ENCODE measurements at places on chromosomes 1 and 21.

DNA sequence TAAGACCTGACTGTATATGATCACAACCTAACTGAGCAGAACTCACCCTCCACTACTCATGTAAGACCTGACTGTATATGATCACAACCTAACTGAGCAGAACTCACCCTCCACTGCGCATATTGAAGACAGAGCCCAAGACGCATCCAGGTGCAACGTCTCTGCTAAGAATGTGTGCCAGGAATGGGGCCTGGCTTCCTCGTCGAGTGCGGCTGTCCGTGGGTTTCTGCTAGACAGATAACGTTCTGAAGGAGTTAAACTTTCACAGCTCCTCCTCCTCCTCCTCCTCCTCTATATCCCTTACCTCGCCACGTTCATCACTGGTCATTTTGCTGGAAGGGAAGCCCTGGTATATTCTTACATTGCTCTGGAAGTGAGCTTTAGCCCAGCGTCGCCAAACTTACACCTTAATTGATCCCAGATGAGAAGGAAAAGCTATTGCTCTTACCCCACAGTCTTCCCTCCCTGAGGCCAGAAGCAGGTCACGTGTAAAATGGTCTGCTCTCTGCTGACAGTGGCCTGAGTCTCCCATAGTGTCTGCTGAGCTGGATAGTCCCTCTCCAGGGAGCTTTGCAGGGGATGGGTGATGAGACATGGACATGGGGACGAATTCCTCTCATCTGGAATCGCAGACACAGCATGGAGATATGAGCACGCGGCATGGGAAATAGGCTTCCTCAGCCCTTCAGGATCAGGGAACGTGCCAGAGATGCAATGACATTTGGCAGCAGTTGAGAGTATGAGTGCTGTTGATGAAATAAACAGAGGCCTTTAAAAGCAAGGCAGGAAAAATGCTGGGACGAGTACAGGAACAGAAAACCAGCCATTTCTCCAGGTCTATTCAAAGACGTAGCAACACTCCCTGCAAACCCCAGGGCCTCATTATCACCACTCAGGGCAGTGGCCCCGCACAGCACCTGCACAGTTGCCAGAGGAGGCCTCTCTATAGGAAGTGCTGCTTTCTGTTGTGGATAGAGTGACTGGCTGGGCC lies 528.1 kb downstream of the KIF26B start:
- DNase-seq: no peak

GRCh38 chr21:41766883-41767605 lies at the start of gene RIPK4:
Gene RIPK4, minus strand, starts transcription at chr21:41767052. Its CDS starts 11 bp downstream, at chr21:41767041.
- no peak for DNase-seq

- DNase-seq: no peak
Measured at GRCh38 chr1:226642421-226642820, 93.9 kb downstream of the STUM start.

DNA sequence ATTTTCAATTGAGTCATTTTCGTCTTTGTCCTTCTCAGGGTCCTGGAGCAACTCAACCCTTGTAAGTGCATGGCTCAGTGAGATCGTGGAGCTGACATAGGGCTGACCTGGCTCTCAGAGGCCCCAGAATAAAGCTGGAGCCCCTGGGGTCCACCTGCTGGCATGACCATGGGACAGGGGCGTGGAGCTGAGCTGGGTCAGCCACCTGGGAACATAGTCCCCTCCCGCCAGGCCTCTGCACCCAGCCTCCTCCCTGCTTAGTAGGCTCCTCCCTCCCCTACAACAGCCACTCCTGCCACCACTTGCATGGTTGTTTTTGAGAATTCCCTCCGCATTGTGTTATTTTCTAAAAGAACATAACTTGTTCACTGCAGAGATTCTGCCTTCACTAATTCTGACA lies 3.1 kb upstream of the RIPK4 start:
- no peak for DNase-seq

DNA sequence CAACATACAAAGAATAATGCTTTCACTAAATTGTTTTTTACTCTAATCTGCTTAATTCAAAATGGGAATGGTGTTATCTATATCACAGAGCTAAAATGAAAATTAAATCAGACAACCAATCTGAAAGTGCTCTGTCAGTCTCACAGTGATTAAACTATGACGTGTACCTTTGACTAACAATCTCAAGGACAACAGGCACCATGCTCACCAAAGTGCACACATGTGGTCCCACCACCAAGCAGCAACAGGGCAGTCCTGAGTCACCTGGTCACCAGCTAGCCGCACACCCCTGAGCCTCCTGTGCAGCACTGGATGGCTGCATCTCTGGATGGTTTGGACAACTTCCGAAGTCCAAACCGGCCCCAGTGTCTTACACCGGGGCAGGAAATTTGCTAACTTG lies 54.5 kb upstream of the NADK start:
- no peak for DNase-seq

GRCh38 chr1:110492573-110492972 lies 26.4 kb downstream of the KCNA10 start:
- DNase-seq: no peak

DNA sequence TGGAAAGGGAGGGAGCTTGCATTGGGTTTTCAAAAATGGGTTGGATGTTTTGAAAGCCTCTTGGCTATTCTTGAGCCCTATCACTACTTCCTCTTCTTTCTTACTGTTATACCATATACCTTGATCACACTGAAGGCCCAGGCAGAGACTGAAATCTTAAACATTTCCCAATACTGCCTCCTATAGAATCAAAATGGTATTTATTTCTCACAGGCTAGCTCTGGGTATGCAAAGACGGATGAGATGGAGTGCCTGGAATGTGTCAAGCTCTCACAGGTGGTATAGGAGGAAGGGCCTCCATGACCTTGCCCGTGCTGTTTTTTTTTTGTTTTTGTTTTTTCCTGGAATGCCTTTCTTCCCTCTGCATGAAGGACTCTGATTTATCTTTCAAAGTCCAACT lies 268.4 kb upstream of the USP24 start:
- peak; percentile 34 for DNase-seq
